ENCODE measurements at places on chromosomes 4 and X.

- no peak for DNase-seq
Measured at GRCh38 chr4:185036842-185037241, 18.6 kb downstream of the HELT start.

- DNase-seq, result no peak
Measured at GRCh38 chr4:57214654-57215411, 104.6 kb upstream of the IGFBP7 start.

- no peak for DNase-seq
Measured at GRCh38 chr4:189974056-189974455, 33.4 kb downstream of the FRG1 start.

DNA sequence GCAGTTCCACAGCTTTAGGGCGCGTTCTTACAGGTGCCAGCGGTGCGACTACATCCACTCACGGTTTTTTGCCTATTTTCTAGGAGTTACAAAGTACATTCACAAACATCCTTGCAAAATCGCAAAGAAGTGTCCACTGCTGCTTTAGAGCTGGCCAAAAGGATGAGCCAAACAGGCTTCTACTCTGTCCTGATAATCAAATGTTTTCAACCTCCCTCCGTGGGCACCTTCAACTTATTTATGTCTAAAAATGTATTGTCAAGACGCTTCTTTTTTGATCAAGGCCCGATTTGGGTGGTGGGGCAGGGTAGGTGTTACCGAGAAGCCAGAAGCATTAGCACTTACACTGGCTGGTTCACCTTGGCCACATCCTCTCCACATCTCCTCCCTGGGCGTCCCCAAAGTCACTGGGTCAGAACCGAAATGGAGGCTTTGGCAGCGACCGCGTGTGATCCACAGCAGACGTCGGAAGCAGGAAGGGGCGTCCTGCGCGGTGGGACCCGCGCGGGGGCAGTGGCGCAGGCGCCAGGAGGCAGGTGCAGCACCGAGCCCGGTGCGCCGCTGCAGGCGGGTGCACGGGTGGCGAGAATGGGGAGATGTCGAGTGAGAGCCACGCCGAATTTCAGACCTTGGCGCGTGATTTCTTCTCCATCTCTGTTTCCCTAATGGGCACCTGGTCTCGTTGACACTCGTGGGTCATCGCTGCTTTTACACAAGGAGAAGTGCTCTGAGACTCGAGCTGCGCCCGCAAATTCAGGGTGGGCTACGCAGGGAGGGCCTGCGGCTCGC, 16.9 kb downstream of the NKX3-2 start:
- no peak for DNase-seq

- DNase-seq, result no peak
Measured at GRCh38 chrX:26387906-26388305, 171.9 kb downstream of the MAGEB5 start.

- no peak for DNase-seq
Measured at GRCh38 chrX:73992019-73992418, 312.0 kb upstream of the ZCCHC13 start.

- DNase-seq, result no peak
Measured at GRCh38 chr4:74632634-74633033, 161.7 kb downstream of the BTC start.

GRCh38 chr4:61442936-61443335, 242.8 kb downstream of the ADGRL3 start:
- no peak for DNase-seq

GRCh38 chrX:47846040-47846439, 9.3 kb downstream of the ZNF81 start:
- DNase-seq, result no peak

- DNase-seq, result no peak
Measured at GRCh38 chr4:124973716-124974115, 261.2 kb upstream of the ANKRD50 start.

Measured in activated B cell treated with CpG ODN at 0.5 μM for 24 hours (primary cell).